Activated T-cell treated with anti-CD3 and anti-CD28 coated beads for 1 hour (primary cell): ENCODE measurements at places on chromosomes 2 and 18.

DNA sequence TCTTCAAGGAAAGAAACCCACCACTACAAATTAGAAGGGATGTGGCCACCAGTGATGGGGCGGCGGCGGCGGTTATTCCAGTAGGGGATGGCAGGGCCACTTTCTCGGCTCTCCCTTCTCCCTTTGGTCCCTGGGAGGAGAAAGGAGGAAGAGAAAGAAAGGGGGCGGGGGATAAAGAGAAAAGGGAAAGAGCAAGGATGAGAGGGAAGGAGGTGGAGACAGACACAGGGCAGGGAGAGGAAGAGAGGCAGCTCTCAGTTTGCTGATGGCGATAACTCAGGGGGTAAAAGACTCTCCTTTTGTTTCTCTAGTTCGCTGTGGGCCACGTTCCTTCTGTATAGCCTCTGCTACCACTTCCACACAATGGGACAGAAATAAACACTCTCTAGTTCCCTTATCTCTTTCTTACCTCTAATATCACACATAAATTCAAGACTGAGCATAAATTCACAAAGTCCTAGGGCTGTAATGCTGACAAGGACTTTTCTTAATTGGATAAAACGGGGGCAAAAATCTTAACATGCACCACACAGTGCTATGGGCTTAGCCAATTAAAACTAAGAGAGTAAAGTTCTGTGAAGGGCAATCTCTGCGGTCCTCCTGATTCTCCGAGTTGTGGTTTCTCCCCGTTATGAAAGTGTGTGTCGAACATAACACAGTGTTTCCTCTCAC, 14.6 kb downstream of the SFT2D3 start:
- no peak for DNase-seq

DNA sequence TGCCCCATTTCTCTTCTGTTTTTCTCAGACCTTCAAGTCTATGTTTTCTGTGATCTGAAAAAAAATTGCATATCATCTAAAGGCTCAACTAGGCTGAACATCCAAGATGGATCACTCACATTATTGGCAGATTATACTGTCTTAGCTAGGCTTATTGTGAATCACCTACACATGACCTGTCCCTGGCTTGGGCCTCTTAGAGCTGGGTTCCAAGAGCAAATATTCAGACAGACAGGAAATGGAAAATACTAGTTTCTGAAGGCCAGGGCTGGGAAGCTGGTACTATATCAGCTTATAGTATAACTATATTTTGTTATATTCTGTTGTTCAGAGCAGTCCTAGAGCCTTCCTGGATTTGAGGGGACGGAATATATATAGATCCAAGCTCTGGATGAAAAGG, 90.3 kb downstream of the PIK3C3 start:
- no peak for DNase-seq

GRCh38 chr2:64349131-64349530, 104.8 kb upstream of the LGALSL start:
- DNase-seq = no peak

GRCh38 chr2:239163688-239164334, 237.0 kb downstream of the HDAC4 start:
- no peak for DNase-seq

DNA sequence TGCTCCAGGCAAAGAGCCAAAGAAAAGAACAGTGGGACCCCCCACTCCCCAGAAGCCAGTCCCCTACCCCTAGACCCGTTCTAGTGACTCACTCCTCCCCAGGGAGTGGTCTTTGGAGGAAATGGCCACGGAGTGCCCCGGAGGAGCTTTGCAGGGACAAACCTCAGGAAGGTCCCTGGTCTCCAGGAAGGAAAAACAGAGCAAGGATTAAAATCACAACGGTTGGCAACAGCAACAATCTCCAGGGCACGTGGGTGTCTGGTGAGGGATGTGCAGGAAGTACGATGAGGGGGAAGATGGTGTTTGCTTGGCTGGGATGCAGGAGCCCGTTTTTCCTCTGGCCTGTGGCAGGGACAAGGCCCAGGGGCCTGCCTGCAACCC, 135.0 kb downstream of the SMAD2 start:
- DNase-seq = no peak

DNA sequence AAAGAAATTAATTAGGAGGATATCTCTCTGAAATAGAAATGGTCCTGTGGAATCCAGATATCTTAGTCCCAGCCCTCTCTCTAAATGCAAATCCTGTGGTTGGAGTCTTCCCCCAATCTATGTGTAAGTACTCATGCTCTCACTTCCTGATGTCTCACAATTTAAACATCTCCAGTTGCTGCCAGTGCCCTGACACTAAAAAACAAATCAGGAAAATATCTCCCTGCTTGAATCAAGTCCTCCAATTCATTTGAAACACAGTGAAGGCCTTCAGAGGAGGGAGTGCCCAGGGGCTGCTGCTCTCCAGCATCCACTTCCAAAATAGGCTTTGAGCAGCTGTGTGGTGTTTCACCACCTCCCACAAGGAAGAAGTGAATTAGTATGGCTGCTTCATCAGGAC, 413.8 kb downstream of the RAD51AP2 start:
- DNase-seq = no peak

GRCh38 chr2:60936757-60937156, 55.4 kb downstream of the REL start:
- DNase-seq = no peak

GRCh38 chr2:29238497-29238896, 123.3 kb downstream of the CLIP4 start:
- no peak for DNase-seq

DNA sequence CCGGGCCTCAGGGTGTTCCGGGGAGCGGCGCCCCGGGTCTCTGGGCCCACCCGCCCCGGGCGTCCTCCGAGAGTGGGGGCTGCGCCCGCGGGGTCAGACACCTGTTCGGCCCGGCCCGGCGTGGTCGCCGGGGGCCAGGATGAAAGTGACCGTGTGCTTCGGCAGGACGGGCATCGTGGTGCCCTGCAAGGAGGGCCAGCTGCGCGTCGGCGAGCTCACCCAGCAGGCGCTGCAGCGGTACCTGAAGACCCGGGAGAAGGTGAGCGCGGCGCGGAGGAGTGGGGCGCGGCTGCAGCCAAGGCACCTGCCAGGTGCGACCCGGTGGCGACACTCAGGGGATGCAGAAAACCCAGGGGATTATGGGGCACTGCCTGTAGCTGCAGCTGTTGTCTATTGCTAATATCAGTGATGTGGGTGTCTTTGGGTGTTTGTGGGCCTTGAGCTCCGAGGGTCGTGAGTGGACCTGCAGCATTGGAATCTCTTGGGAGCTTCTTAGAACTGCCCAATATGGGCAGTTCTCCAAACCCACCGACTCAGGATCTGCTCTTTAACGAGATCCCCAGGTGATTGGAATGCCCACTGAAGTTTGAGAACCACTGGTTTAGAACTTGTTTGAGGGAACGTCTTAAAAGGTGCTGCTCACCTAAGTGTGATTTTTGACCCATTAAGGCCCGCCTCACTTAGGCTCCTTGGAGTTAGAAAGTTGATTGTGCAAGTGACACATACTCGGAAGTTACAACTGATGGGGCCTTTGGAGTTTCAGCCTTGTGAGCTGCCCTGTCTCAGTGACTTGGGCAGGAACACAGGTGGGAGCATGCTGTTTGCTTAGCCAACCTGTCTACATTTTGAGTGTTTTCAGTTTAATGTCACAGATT, 823 bp downstream of the PARD3B start:
- no peak for DNase-seq

GRCh38 chr2:16034975-16035746, 94.8 kb downstream of the MYCN start:
- DNase-seq = no peak

GRCh38 chr2:1676913-1677820, 67.1 kb downstream of the PXDN start:
- DNase-seq = no peak

- no peak for DNase-seq
Measured at GRCh38 chr2:212912445-212913103, 238.8 kb downstream of the IKZF2 start.

DNA sequence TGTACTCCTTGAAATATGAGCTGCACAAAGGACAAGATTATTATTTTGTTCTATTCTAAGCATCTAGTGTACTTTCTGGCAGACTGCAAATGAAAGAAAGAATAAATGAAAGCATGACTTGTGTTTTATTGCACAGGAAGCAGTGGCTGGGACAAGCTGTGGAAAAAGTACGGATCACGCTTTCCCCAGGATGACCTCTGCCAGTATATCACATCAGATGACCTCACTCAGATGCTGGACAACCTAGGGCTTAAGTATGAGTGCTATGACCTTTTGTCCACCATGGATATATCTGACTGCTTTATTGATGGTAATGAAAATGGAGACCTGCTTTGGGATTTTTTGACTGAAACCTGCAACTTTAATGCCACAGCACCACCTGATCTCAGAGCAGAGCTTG, 49.4 kb downstream of the HNMT start:
- no peak for DNase-seq

- DNase-seq = no peak
Measured at GRCh38 chr2:217331523-217332416, 471.9 kb upstream of the TNP1 start.

DNA sequence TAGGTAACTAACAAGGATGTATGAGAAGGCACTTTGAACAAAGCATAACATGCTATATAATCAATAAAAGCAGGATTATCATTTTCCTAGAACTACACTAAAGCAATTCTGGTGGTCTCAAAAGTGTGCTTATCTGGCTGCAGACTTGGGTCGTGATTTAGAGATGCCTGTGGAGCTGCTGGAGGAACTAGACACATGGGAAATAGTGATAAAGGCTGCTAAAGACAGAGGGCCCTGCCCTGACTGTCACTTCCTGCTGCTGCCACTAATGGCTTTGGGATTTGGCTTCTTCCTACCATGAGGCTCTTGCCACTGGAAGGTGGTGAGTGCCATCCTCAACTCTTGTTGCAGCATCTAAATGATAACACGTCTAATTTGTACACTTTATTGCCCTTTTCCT, 22.5 kb downstream of the TMEM178A start:
- no peak for DNase-seq
